ENCODE measurements at places on chromosomes 7 and 10.
A peak's percentile ranks its signal among the peaks of the same experiment; 100 is the strongest.

- DNase-seq: no peak
Observed at GRCh38 chr7:138864667-138865066, 66.7 kb upstream of the ATP6V0A4 start.

DNA sequence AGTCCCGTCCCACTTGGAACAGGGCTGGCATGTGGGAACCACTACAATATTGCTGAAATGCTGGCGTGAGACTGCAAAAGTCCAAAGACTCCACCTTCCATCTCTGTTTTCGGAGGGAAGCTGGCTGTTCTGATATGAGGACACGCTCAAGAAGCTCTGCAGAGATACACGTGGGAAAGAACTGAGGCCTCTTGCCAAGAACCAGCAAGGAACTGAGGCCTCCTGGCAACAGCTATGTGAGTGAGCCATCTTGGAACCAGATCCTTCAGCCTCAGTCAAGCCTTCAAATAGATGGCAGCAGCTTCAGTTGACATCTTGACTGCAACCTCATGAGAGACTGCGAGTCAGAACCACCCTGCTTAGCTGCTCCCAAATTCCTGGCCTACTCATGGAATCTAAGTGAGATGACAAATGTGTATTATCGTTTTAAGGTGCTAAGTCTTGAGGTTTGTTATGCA is 30.8 kb downstream of the SGMS1 start:
- DNase-seq: no peak

DNA sequence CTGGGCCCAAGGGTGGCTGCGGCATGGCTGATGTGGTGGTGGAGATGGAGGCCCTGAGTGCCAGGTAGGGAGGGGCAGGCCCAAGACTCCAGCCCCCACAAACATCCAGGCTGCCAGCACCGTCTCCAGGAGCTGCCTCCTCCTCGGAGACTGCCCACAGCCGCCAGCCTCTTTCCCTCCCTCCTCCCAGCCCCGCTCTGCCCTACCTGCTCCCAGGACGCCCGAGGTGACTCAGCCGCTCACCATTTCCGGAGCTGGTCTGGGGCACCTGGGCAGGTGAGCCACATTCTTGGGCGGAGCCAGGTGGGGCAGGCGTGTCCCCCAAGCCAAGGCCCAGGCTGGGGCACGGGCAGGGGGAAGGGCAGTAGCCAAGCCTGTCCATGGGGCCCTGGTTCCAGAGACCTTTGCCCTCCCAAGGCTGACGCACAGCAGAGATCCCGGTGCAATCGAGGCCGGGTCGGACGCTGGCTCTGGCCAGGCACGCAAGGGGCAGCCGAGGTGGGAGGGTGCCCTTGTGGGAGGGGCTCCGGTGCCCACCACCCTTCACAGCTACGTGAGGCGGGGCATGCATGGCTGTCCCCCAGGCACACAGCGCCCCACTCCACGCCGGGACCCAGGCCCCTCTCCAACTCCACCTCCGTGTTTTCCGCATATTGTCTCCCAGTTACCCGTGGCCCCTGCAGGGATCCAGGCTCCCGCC is 8.8 kb downstream of the ADAP1 start:
- DNase-seq: no peak

- DNase-seq: peak; percentile 65
Observed at GRCh38 chr7:117871778-117872538, 1.3 kb downstream of the CTTNBP2 start.

DNA sequence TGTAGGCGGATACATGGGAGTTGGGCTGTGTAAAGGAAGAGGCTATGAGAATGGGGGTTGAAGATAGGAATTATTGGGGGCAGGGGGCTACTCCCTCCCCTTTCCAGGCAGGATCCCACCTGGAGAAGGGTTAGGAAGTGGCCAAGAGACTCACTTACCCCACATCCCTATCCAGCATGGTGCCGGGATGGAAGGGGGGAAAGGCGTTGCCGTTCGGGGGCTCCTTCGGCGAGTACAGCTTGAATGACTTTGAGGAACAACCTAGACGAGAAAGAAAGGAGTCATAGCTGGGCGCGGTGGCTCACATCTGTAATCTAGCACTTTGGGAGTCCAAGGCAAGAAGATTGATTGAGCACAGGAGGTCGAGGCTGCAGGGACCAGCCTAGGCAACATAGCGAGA is 8.9 kb downstream of the LDB1 start:
- no peak for DNase-seq

DNA sequence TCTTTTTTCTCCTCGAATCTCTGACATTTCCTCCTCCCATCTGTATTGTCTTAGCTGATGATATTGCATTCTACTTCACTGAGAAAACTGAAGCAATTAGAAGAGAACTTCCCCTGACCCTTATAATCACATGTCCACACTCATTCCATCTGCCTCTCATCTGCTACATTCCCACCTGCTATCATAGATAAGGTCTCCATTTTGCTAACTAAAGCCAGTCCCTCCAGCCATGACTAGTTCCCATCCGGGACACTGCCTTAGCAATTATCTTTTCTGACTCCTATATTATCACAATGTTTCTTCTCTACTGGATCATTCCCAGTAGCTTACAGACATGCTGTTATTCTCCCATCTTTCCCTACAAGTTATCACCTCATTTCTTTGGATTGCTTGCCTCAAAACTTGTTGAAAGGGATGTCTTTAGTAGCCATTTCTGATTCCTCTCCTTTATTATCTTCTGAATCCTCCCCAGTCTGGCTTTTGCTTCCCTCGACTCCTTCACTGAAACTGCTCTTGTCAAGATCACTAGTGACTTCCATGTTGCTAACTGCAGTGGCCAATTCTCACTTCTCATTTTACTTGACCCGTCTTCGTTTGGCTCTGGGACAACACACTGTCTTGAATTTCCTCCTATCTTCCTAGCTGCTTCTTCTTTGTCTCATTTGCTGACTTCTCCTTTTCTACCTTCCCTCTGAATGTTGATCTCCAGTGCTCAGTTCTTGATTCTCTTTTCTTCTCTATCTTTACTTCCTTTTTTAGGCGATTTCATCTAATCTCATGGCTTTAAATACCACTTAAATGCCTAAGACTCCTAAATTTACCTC is 35.9 kb downstream of the FZD1 start:
- no peak for DNase-seq

DNA sequence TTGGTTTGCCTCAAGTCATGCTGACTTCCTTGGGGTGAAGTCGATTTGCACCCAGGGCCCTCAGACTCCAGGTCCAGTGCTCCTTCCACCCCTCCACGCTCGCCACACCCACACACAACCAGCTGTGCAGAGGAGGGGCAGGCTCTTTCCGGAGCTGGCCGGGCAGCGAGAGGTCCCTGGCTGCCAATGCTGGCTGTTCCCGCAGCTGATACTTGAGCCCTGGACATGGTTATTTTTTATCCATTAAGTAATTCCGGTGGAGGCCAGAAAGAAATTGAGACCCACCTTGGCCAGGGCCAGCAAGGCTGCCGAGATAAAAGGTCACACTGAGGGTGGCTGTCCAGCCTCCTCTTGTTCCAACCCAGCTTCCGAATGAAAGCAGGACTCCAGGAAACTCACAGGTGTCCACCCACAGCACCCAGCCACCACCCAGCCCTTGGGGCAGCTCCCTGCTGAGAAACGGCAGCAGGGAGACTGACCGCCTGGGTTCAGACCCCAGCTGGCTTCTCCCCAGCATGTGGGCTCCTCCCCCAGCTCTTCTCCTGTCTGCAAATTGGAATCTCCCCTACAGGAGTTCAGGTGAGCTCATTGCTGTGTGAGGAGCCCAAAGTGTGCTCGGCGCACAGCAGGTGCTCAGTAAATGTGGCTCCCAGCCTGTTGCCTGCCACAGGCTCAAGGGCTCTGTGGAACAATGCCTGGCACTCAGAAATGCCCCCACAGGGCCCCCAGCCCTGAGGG is 77.8 kb downstream of the PDGFA start:
- DNase-seq: no peak

GRCh38 chr10:1359626-1359955 is 303.4 kb downstream of the WDR37 start:
- no peak for DNase-seq

- DNase-seq: no peak
Observed at GRCh38 chr7:155858521-155859061, 46.3 kb upstream of the SHH start.

DNA sequence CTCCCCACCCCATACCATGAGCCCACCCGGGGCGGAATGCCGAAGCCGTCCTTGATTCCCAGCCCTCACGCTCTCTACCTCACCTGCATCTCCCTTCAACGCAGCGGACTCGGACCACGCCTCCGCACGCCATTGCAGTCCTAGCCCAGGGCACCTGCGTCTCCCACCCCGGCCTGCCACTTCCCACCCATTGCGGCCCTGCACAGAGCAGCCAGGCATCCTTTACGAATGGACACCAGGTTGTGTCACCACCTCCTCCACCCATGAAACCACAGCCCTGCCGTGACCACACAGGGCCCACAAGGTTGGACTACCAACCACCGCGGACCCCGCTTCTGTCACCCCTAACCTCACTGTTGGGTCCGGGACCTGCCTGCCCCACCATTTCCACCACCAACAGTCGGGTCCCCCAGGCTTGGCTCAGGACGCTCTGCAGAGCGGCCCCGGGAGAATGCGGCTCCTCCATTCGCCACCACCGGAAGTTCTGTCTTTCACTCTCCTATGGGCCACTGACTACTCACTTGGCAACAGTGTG is 232.5 kb downstream of the MAD1L1 start:
- DNase-seq: no peak
